Activated CD4-positive, CD25-positive, alpha-beta regulatory T cell treated with anti-CD3 and anti-CD28 coated beads, Interleukin-2, amount 50 U/mL, for 24 hours (primary cell): ENCODE measurements at places on chromosomes 2 and 18.

DNA sequence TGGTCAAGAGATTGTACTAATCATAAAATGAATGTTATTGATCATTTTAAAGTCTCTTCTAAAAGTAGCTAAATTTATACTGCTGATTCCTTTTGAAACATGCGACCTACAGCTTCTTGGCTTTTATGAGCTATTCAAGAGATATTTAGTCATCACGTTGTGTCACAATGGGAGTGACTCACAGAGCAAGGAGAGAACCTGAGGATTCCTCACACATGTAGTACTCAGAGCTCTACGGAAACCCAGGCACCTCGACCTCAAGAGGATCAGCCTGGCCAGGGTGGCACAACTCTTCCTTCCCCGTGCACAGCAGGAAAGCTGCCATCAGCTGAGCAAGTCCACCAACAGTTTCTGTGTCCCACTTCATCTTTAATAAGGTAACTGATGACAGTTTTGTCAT is at the start of gene DHRS9:
DHRS9 (plus strand) TSS at position 223 of the 400 bp plus-strand sequence. CDS start 12,019 bp downstream, outside the sequence.
- peak; percentile 60 for ATAC-seq

DNA sequence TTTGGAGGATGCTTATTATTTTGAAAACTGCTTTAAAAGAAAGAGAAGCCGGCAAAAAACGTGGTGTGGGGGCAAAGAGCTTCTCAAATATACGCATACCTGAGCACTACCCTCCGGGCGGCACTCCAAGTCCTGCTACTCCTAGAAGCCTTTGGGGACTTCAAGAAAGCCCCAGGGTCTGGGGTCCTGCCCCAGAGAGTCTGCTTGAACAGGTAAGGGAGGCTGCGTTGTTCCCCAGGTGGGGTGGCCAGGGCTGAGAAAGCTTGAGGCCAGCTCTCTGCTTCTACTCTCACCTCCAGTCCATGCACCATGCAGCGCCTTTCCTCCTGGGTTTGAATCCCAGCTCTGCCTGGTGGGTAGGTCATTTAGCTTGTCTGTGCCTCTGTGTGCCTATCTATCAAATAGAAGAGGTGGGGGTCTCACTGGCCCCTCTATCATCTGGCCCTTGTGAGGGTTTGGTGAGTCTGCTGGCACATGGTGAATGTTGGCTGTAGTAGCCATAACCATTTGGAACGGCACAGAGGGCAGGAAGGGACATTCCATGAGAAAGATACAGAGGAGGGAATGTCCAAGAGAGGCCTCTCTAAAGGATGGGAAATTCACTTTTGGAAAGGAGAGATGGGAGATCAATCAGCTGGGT is 19.5 kb downstream of the MALL start:
- no peak for ATAC-seq

- no peak for ATAC-seq
Observed at GRCh38 chr2:238427435-238428162, 872 bp downstream of the ASB1 start.

- no peak for ATAC-seq
Observed at GRCh38 chr2:203820969-203821368, 46.6 kb upstream of the CTLA4 start.

- ATAC-seq = no peak
Observed at GRCh38 chr2:30759481-30759880, 47.8 kb downstream of the CAPN13 start.

GRCh38 chr2:88669482-88670214 is 21.8 kb upstream of the RPIA start:
- no peak for ATAC-seq

DNA sequence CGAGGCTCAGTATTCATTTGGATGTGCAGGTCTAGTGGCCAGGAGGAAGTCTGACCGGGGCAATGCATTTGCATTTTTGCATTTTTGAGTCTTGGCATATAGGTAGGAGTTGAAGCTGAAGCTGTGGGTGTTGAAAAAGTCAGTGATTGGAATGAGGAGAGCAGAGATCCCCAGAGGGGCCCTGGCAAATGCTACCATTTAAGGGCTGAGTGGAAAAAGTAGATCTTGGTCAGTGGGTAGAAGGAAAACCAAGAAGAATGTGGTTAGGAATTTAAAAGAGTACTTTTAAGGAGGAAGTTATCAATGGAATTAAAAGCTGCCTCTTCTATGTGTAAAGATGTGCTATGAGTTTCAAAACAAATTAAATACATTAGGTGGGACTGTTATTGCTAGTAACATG is 143.0 kb downstream of the ZEB2 start:
- ATAC-seq = no peak

- no peak for ATAC-seq
Observed at GRCh38 chr18:36634573-36635216, 194.1 kb downstream of the TPGS2 start.

DNA sequence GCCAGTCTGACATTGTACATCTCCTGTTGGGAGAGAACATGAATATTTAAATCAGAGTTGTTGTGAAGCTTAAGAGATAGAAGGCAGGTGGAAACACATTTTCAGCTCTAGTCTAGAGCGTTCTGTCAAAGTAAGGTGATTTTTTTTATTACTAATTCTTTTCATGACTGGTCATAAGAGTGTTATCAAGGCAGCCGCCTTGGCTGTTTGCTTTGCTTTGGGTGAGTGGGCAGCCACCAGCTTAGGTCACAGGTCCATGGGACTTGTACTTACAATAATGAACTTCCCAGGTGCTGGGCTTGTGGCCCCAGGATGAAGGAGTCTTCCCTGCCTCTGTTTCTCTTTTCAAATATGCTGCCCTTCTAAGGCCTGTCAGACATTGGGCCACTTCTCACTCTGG is 256.3 kb downstream of the SRBD1 start:
- ATAC-seq = no peak

- peak; percentile 49 for ATAC-seq
Observed at GRCh38 chr2:96225016-96225533, 16.4 kb upstream of the STARD7 start.

DNA sequence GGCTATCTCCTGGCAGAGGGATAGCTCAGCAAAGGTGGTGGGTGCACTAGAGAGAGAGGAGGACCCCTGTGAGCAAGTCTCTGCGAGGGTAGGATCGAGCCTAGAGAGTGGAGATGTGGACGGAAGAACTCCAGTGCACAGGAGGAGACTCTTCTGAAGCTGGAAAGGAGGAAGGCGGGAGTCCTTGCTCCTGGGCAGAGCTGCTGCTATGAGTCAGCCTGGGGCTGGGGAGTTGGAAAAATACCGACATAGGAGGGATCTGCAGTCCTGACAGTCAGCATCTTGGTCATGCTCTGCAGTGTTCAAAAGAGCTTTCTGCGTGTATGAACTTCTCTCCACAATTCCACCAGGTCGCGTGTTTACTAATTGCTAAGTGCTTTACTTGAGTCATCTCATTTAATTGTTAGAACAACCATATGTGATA is 233.8 kb downstream of the LDLRAD4 start:
- no peak for ATAC-seq

- ATAC-seq = no peak
Observed at GRCh38 chr2:215695861-215696260, 260.0 kb upstream of the FN1 start.

GRCh38 chr2:9391961-9392720 is 31.2 kb downstream of the ITGB1BP1 start:
- no peak for ATAC-seq

GRCh38 chr2:223001797-223002175 is 50.2 kb upstream of the KCNE4 start:
- ATAC-seq = no peak

- peak; percentile 77 for ATAC-seq
Observed at GRCh38 chr2:68379184-68379708, 14.2 kb downstream of the PLEK start.

GRCh38 chr18:41659438-41660130 is 295.4 kb upstream of the PIK3C3 start:
- ATAC-seq = no peak

- no peak for ATAC-seq
Observed at GRCh38 chr2:198756166-198756565, 701.6 kb downstream of the SATB2 start.

- no peak for ATAC-seq
Observed at GRCh38 chr2:66888246-66888645, 453.3 kb downstream of the MEIS1 start.

DNA sequence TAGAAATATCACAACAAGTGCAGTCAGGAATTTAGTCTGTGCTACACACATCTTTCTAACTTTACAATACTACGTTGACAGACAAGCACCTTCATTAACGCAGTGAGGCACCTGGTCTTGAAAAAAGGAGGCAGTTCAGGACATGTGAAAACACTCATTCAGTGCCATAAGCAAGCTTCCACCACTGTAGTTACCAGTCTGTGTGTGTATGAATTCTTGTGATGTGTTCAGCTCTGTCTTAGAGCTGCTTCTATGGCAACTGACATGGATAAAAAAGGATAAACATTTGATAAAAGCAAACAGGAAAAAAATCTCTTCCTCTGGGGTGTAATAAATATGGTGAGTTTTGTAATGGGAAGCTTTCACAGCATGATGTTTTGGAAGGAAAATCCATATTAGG is 623.8 kb upstream of the NXPH2 start:
- ATAC-seq = no peak

DNA sequence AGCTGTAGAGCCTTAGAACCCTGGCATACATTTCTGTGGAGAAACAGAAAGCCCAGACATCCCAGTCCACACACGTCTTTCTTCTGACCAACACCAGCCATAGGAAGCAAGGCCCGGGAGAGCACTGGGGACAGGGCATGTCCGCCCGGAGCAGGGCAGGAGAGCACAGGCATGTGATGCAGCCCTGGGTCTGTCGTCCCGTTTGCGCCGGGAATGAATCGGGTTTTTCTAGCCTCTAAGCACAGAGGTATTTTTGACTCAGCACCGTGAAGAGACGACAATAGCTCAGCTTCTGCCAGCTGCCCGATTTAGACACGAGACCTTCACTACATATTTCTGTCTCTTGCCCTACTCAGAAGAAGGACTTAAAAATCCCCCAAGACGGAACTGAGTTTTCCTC is 7.3 kb upstream of the AMMECR1L start:
- no peak for ATAC-seq

DNA sequence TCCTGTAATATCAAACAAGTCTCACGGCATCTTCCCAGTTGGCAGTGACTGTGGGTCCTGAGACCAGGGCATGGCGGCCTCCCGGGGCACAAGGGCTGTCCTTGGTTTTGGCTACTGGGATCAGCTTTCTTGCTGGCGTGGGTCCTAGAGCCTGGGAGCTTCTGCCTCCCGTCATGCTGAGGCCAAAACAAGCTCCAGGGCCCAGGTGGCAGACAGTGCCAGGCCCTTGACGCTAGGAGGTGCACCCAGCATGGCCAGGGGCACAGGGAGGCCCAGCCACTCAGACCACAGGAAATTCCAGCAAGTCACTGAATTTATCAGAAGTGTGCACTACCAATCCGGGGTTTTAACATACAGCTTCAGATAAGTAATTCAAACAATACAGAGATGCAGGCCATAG is 184.7 kb downstream of the EIPR1 start:
- ATAC-seq = no peak

- peak; percentile 64 for ATAC-seq
Observed at GRCh38 chr2:152693033-152693432, 24.2 kb downstream of the PRPF40A start.

GRCh38 chr2:172177996-172178395 is 75.3 kb upstream of the DLX2 start:
- ATAC-seq = no peak

- no peak for ATAC-seq
Observed at GRCh38 chr2:168363347-168364092, 92.6 kb upstream of the CERS6 start.

DNA sequence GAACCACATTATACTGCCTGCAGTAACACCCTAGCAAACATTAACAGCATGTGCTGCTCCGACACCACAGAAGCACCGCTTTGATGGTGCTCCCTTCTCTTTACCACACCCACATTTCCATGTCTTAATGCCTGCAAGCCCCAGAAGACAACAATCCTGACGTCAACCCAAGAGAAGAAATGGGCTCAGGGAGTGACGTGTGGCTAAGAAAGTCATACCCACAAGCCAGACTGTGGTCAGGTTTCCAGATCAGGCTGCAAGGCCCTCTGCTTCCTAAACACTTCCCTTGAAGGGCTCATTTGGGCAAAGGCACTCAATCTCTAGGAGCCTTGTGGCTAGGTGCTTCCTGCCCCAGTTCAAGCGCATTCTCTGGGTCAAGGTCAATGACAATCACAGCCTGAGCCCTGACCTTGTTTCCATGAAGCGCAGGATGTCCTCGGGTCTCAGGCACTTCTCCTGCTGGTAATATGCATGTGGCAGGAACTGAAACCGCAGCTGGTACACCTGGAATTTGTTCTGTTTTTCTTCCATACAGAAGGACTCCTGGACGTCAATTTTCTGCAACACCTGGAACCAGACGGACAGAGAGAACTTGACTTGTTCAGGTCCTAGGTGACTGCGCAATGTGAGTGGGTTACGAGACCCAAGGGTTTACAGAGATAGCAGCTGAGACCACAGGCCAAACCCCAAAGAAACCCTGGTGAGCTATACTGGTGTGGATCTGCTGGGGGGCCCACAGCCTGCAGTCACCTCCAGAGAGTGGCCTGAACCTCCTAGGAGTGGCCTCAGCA is 67.2 kb downstream of the POLR1A start:
- ATAC-seq = peak; percentile 45

DNA sequence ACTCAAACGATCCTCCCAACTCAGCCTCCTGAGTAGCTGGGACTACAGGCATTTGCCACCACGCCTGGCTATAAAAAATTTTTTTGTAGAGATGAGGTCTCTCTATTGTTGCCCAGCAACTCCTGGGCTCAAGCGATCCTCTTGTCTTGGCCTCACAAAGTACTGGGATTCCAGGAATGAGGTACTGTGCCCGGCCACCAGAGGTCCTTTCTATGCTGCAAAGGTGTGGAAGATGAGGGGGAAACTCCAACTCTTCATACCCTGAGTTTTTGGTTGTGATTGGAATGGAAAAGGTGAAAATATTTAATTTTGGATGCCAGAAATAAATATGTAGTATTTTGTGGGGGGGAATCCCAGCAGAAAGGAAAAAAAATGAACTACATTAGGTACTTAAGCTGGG is 36.0 kb downstream of the MRPL33 start:
- no peak for ATAC-seq

- no peak for ATAC-seq
Observed at GRCh38 chr18:74351354-74351753, 35.7 kb downstream of the C18orf63 start.

DNA sequence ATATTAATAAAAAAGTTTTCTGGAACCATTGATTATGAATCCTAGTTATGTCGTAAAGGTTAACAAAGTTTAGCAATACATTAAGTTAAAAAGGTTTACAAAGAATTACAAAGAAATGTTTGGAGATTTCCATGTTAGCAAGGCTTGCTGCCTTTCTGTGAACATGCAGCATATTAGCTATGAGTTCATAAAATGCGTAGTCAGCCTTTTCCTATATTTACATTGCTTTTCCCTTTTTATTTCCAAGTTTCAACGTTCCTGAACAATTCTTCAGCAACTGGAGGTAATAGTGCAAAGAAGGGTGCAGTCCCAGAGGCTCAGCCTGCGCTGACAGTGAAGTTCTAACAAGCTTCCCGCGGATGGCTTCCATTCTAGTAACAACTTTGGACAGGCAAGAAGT is 51.6 kb downstream of the WDSUB1 start:
- no peak for ATAC-seq
